ENCODE measurements at places on chromosomes 16 and 17.

- H3K4me1 ChIP-seq: no peaks in the 10 kb centered on the region
- no peak overlapping the region for H3K4me3 ChIP-seq
- no peak for DNase-seq
- H3K27me3 ChIP-seq: no peaks in the 10 kb centered on the region
- no peak overlapping the region for H3K27ac ChIP-seq
- no peaks in the 10 kb centered on the region for H3K36me3 ChIP-seq
These were observed 1.1 kb downstream of the SPEM3 start for GRCh38 chr17:7429722-7430121.

DNA sequence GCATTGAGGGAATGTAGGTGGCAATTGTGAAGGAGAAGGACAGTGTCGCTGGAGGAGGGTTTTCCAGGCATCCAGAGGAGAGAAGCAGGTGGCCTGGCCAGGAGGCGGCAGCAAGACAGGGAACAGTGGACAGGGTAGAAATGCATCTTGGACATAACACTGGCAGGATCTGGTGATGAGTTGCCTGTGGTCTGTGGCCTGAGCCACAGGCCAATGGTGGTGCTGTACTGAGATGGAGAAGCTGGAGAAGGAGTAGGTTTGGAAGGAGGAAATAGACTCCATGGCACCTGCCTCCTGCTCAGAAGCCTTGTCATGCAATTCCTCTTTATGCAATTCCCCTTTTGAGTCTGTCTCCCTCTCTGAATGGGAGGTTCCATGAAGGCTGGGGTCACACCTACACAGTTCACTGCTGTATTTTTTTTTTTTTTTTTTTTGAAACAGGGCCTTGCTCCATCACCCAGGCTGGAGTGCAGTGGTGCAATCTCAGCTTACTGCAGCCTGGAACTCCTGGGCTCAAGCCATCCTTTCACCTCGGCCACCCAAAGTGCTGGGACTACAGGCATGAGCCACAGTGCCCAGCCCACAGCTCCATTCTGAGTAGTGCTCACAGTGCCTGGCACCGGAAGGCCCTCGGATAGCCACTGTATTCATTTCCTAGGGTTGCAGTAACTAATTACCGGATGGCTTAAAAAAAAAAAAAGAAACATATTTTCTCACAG, 13.5 kb upstream of the CACNG4 start:
- H3K27me3 ChIP-seq: no peaks in the 10 kb centered on the region
- no peak overlapping the region for H3K27ac ChIP-seq
- no peaks in the 10 kb centered on the region for H3K36me3 ChIP-seq
- no peak for DNase-seq
- no peak overlapping the region for H3K4me3 ChIP-seq

- H3K4me3 ChIP-seq: peak overlapping the region; percentile 71
- H3K36me3 ChIP-seq: no peaks in the 10 kb centered on the region
- H3K4me1 ChIP-seq: peaks cover 40% of the 10 kb centered on the region
These were observed 647 bp downstream of the UNK start for GRCh38 chr17:75785016-75785890.

- no peak for DNase-seq
- no peak overlapping the region for H3K27ac ChIP-seq
- H3K4me3 ChIP-seq: no peak overlapping the region
- H3K36me3 ChIP-seq: no peaks in the 10 kb centered on the region
- H3K4me1 ChIP-seq: no peaks in the 10 kb centered on the region
- no peaks in the 10 kb centered on the region for H3K27me3 ChIP-seq
These were observed 48.9 kb downstream of the MYH3 start for GRCh38 chr17:10608244-10608643.

DNA sequence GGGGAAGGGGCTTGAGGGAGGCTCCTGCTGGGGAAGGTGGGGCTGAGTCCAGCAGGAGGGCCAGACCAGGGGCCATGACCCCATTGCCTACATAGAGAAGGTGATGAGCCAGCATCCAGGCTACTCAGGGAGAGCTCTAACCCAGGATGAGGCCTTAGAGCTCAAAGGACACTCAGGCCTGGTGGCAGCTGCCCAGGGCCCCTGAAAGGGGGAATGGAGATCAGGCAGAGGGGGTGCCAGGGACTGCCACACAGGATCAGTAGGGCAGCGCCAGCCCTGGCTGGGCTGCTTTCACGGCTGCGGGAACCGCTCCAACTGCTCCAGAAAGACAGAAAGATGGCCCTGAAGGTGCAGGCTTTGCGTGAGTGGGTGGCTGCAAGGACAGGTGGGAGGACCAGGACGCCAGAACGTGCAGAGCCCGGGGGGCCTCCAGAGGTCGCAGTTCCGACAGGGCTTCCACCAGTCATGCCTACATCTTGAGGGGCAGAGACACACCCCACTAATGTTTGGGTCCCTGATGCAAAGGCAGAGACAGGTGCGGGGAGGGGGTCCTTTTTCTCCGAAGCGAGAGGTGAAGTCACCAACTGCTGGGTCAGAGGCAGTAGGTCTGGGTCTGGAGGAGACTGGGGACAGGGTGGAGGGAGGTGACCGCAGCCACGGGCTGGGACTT, 882 bp upstream of the ATP6V0C start:
- no peak for DNase-seq
- H3K27ac ChIP-seq: peak overlapping the region; percentile 99
- no peaks in the 10 kb centered on the region for H3K4me1 ChIP-seq
- no peaks in the 10 kb centered on the region for H3K27me3 ChIP-seq
- no peaks in the 10 kb centered on the region for H3K36me3 ChIP-seq

DNA sequence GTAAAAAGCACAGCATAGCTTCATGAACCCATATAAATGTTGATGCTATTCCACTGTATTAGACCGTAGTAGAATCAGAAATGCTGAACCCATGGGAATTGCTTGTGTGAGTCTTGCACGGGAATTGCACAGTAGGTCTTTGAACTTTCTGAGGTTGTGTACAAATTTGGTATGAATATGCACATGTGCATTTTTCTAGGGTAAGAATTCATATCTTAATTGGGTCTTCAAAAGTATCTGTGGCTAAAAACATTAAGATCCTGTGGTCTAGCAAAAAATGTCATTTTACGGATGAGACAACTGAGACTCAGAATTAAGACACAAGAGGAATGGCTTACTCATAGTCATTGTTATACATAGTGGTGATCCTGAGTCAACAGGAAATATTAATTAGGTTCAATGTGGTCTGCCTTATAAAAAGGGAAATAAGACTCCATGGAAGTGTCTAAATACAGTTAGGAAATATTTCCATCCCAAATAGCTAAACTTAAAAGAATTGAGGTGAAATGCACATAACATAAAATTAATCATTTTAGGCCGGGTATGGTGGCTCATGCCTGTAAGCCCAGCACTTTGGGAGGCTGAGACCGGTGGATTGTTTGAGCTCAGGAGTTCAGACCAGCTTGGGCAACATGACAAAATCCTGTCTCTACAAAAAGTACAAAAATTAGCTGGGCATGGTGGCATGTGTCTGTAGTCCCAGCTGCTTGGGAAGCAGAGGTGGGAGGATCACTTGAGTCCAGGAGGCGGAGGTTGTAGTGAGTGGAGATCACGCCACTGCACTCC, 22.8 kb downstream of the TAOK1 start:
- H3K4me3 ChIP-seq: no peak overlapping the region
- DNase-seq: no peak
- no peaks in the 10 kb centered on the region for H3K36me3 ChIP-seq
- H3K27ac ChIP-seq: no peak overlapping the region
- no peaks in the 10 kb centered on the region for H3K27me3 ChIP-seq

DNA sequence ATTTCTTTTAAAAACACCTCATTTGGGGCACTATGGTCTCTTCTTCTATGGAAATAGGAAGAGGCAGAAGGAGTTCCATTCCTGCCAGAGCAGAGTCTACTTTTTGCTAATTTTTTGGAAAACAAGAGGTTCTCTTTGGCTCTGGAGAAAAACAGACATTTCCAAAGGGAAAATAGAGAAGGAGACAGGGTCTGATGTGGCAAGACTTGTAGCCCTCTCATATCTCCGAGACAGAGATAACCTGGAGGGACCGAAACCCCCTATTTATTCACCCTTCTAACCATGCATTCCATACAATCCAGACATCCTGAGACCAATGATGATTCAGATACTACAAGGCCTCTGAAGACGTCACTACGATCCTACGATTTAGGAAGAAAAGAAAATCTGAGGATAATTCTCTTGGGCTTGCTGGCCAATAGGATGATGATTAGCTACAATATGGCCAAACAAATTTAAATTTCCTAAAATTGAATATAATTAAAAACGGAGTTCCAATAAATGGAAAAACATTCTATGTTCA, 70.2 kb downstream of the HIC1 start:
- no peak overlapping the region for H3K4me3 ChIP-seq
- H3K36me3 ChIP-seq: peaks cover 3% of the 10 kb centered on the region
- no peaks in the 10 kb centered on the region for H3K4me1 ChIP-seq
- DNase-seq: no peak
- H3K27me3 ChIP-seq: no peaks in the 10 kb centered on the region
- no peak overlapping the region for H3K27ac ChIP-seq

- H3K27me3 ChIP-seq: no peaks in the 10 kb centered on the region
- H3K4me3 ChIP-seq: no peak overlapping the region
- peaks cover 30% of the 10 kb centered on the region for H3K4me1 ChIP-seq
- no peak for DNase-seq
These were observed 2.3 kb upstream of the RPH3AL start for GRCh38 chr17:354651-355556.

- H3K4me1 ChIP-seq: no peaks in the 10 kb centered on the region
- H3K27ac ChIP-seq: no peak overlapping the region
- H3K4me3 ChIP-seq: no peak overlapping the region
- no peaks in the 10 kb centered on the region for H3K27me3 ChIP-seq
These were observed 89.0 kb downstream of the SYCE1L start for GRCh38 chr16:77288222-77288621.

- no peaks in the 10 kb centered on the region for H3K36me3 ChIP-seq
- H3K27me3 ChIP-seq: no peaks in the 10 kb centered on the region
- no peak overlapping the region for H3K27ac ChIP-seq
- no peak overlapping the region for H3K4me3 ChIP-seq
- no peak for DNase-seq
- H3K4me1 ChIP-seq: no peaks in the 10 kb centered on the region
These were observed 1.7 kb upstream of the PRSS21 start for GRCh38 chr16:2815299-2815771.

DNA sequence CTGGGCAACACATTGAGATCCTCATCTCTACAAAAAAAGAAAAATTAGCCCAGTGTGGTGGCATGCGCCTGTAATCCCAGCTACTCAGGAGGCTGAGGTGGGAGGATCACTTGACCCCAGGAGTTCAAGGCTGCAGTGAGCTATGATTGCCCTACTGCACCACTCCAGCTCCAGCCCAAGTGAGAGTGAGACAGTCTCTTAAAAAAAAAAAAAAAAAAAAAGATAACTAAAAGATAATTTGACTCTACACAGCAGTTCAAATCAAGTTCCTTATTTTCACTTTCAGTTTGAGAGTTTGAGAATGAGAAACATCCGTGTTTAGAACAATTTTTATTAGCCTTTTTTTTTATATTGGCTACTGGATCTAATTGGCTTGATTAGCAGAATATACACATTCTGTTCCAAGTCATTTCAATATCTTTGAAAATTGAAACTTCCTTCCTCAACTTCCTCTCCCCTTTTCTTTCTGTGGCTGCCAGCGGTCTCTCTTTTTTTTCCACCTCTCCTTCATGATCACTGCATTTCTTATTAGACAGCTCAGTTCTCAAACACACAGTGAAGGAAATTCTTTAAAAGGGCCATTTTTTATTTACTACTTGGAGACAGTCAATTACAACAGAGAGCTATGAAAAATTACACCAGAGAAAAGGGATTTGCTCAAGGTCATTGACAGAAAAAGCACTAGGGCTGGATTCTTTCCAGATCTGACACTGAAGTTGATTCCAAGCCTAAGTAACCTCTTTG, 4.5 kb upstream of the ACSF2 start:
- no peaks in the 10 kb centered on the region for H3K36me3 ChIP-seq
- DNase-seq: no peak
- no peak overlapping the region for H3K4me3 ChIP-seq
- no peaks in the 10 kb centered on the region for H3K27me3 ChIP-seq
- H3K27ac ChIP-seq: peak overlapping the region; percentile 55
- H3K4me1 ChIP-seq: no peaks in the 10 kb centered on the region
